Hypothalamus (tissue), 51 donors: ENCODE measurements at places on chromosomes 1 and 21.

GRCh38 chr21:39136711-39137110 is 46.5 kb downstream of the PSMG1 start:
- no peak for DNase-seq

DNA sequence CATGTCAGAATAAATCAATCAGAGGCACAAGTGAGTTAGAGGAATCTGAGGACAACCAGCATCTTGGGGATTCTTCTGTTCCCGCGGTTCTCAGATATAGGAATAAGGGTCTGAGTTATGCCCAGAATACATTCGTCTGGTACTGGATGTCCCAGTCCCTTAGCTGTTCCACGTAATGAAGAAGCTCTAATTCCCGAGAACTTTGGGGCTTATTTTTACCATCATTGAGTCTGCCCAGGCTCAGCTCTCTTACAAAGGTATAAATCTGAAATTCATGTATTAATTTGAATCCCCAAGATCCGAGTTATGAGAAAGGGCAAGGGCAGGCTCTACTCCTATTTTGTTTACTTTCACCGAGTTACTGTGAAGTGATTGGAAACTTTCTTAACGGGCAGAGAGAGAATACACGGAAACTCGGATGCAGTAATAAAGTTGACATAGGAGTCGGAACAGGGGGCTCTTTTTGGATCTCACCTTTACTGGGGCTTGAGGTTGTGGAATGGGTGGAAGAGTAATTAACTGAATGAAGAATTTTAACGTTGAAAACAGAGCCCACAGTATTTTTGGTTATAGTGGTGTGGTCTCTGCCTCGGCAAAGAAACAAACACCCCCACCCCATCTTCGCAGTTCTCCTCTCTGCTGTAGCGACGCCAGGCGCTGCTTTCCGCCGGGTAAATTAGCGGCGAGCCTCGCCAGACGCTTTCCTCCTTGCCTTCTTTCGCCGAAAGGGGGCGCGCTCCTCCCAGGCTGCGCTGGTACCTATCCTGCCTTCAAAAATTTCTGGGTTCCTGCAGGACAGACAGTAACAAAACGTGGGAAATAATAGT is 7.1 kb downstream of the PRRX1 start:
- DNase-seq, result peak; percentile 63

GRCh38 chr1:90823686-90824085 is 106.6 kb upstream of the BARHL2 start:
- DNase-seq, result no peak

DNA sequence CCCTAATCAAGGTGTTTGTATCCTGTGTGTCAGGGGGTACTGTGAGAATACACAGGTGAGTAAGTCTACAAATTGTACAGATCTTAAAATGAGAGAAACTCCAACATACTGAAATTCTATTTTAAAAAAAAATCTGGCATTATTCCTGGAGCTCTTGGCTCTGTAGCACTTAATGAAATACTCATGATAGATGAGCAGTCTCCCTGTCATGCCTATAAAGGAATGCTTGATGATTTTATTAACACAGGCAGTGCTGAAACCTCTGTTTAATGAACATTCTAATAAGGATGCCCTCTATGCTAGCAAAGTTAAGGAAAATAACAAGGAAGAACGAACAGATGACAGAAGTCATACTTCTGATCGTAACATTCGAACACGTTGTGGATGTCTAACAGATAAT is 233.9 kb upstream of the NEGR1 start:
- DNase-seq, result no peak

DNA sequence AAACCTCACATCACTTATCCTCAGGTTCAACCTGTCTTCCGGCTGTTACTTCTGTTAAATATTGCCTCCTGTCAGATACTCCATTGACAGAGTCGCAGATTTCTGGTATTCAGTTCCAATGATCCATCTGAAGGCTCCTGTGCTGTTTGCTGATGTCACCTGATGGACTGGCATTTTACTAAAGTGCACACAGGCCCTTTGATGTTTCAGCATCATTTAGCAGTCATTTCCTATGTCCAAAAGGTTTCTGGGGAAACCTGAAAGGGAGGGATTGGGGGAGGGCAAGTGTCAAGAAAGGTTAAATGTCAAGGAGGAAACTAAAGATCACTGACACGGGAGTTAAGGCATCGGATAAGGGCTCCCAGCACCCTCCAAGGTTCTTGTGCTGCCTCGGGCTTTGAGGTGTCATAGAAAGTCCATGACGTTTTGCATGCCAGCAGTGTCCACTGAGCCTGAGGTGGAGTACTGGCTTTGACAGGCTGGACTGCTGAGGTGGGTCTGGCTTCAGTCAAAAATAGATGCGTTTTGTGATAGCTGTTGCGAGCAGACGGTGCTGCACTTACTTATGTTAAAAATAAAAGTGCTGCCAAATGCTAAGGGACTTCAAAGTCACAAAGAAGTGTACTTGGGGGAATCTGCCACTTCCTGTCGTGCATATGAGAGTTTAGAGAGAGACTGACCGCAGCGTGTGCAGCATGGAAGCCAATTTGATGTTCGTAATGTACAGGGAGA is 30.8 kb downstream of the XCL2 start:
- no peak for DNase-seq

GRCh38 chr1:12546771-12547585 is 71.0 kb downstream of the DHRS3 start:
- DNase-seq, result no peak

DNA sequence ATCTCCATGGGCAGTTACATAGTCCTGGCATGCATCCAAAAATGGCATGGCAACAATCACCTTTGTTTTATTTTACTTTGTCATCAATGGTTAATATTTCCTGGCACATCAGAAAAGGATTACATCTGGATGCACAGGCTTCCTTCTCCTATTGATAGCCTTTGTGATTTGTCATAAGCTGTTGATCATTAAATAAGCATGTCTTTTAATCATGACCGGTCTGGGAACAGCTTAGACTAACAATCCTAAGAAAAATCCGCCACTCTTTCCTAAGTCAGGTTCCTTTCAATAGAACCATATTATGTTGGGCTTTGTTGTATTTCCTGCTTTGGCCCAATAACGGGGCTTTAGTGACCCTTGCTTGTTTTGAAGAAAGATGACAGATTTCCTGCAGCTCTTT is 330.6 kb downstream of the DUSP10 start:
- DNase-seq, result no peak

- DNase-seq, result no peak
Observed at GRCh38 chr1:41678111-41678878, 193.8 kb upstream of the EDN2 start.

- DNase-seq, result no peak
Observed at GRCh38 chr1:230080822-230081221, 13.8 kb downstream of the GALNT2 start.

DNA sequence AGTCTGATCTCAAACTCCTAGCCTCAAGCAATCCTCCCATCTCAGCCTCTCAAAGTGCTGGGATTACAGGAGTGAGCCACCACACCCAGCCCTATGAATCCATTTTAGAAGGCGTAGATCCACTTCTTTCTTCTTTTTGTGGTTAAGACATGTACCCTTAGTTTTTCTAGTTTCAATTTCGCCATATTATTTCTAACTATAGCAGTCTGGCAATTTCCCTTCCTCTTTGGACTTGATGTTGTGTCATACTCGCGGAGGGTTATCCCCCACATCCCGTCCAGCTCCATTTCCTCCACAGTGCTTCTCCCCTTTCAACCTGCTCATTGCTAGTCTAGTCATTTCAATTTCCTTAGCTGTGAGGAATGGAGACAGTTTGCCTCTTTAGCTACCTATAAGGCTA is 5.2 kb upstream of the LRRC8D start:
- no peak for DNase-seq

DNA sequence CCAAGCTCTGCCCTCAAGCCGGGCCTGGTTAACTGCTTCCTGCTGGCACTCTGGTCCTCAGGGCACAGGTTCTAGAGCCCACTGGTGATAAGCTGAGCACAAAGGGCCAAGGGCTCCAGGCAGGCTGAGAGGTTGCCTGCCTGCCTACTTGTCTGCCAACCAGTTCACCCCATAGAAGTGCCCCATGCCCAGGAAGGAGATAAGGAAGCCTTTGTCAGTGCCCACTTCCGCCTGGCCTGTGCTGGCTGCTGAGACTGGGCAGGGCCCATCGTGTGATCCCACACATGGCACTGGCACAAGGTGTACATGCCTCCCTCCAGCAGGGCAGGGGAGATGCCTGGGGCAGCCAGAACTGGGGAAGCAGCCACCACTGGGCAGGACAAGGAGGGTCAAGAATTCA is 24.1 kb downstream of the SLC9A1 start:
- no peak for DNase-seq

DNA sequence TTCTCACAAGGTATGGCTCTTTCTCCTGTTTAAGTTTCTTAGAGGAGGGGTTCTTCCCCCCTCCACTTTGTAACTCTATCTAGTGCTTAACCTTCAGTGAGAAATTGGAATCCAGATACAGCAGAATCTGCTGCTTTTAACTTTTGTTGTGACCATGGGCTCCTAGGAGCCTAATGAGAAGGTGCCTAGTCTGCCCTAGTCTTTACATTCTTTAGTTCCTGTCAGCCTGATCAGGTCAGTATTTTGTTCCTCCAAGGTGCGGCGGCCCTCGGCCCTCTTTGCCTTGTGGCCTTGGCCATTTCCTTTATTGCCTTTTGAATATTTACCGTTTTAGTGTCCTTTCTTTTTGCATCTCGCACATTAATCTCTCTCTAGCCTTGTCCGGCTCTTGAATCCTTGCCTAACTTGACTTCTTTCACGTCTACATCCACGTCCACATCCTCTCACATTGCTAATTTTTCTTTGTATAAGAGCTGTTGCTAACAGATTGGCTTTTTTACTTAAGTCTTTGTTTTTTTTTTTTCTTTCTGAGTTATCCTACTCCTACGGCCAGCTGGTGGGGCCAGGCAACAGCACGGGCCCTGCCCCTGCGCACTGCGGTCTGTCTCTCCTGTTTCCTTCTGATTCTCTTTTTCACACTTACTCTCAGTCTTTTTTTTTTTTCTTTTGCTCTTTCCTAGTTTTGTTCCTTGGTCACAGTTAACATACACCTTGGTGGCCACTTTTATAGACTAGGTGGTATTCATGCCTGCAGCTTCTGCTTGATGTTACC is 49.0 kb downstream of the SFPQ start:
- DNase-seq, result no peak

- DNase-seq, result no peak
Observed at GRCh38 chr1:238960071-238960470, 426.3 kb upstream of the CHRM3 start.

GRCh38 chr1:22245726-22246125 is 102.8 kb upstream of the WNT4 start:
- no peak for DNase-seq

DNA sequence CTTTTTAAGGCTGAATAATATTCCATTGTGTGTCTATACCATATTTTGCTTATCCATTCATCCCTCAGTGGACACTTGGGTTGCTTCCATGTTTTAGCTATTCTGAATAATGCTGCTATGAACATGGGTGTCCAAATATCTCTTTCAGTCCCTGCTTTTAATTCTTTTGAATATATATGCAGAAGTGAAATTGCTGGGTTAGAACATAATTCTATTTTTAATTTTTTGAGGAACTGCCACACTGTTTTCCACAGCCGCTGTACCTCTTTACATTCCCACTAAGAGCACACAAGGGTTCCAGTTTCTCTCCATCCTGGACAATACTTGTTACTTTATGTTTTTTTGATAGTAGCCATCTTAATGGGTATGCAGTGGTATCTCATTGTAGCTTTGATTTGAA is 65.6 kb downstream of the RIMS3 start:
- DNase-seq, result no peak

DNA sequence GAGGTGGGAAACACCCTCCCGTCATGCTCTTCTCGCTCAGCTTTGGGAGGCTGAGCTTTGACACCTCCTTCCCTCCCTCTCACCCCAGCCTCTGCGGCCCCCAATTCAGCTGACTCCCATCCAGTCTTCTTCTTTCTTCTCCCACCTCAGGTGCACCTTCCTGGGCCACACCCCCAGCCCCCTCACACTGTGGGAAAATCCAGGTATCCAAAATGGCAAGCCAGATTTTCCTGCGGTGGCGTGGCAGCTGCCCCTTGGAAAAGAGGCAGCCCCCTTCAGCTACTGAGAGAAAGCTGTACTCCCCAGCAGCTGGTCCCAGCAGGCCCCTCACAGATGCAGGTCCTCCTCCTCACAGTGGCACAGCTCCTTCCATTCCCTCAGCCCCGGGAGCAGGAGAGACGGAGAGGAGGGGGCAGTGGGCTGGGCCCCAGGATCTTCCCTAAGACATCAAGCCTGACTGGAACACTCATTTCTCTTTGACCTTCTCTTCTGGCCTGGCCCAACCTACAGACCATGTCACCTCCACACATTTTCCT is 61.6 kb downstream of the OPTC start:
- no peak for DNase-seq

GRCh38 chr1:5519366-5520135 is 472.7 kb downstream of the NPHP4 start:
- DNase-seq, result no peak
